H7 (cell line): ENCODE measurements at places on chromosomes 16 and 17. TPM values are rescaled to one million over a fixed set of nuclear protein-coding genes. Genes with fewer than 3 reads are reported as not detected.

Gene CDH8
- total RNA-seq: 0.87 and 7.1 TPM in 2 replicates

Gene FA2H
- 1.1 and 1.9 TPM in 2 replicates for total RNA-seq

Gene MYH3
- 0.69 and 4.2 TPM in 2 replicates for total RNA-seq

- DNase-seq: no peak
These were observed 7.0 kb upstream of the RNF157 start for GRCh38 chr17:76247304-76247703.

GRCh38 chr16:4087990-4088577, 28.2 kb downstream of the ADCY9 start:
- DNase-seq: no peak

Gene BAIAP3
- total RNA-seq: 2.6 and 5.7 TPM in 2 replicates

DNA sequence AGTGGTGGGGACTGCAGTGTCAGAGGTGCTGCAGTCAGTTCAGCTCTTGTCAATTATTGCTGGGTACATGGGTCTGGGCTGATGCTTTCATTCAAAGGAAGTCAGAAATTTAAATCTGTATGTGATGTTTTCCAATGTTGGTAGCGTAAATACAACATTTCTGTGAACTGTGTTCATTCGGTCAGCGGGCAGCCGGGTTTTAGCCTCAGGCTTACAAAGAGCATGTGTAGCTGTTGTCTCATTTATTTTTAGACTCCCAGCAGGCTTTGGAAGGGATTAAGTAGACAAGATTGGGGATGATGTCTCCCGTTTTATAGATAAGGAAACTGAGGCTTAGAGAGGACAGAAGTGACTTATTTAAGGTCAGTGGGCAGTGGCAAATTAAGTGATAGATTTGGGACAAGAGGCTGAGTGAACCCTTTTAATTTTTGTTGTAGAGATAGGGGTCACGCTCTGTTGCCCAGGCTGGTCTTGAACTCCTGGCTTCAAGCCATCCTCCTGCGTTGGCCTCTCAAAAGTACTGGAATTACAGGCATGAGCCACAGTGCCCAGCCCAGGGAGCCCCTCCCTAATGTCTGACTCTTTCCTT, 8.1 kb downstream of the AQP8 start:
- no peak for DNase-seq

DNA sequence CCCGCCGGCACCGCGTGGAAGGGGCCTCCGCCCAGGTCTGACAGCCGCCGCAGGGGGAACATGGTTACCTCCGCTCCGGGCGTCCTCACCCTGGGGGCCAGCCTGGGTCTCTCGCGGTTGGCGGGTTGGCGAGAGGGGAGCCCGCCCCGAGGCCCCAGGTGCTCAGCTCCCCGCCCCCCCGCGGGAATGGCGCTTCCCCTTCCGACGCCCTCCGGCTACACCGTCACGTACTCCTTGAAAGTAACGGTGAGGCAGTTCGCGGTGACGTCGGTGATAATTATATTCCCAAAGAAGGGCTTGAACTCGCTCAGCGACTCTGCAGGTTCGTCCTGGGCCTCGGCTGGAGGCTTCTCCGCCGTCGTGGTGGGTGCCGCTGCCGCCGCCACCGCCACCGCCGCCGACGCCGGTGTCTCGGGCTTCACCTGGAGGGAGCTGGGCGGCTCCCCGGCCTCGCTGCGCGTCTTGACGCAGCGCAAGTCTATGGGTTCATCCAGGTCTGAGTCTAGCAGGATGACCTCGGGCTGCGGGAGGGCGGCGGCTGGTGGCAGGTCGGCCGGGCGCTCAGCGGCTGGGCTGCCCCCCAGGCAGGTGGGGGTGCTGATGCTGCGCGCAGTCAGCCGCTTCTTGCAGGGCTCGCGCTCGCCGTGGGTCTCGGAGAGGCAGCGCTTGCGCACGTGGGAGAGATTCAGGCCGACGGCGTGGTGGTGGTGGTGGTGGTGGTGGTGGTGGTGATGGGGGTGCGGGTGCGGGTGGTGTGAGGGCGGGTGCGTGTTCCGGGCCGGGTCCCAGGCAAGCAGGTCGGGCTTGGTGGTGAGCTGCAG, 5.3 kb downstream of the CBX4 start:
- DNase-seq: peak; percentile 79
